ENCODE measurements at places on chromosomes 3 and 15. TPM values are rescaled to one million over a fixed set of nuclear protein-coding genes. Genes with fewer than 3 reads are reported as not detected.

- peaks cover 6% of the 10 kb centered on the region for H3K4me1 ChIP-seq
- no peak overlapping the region for H3K4me3 ChIP-seq
- H3K36me3 ChIP-seq = no peaks in the 10 kb centered on the region
- no peaks in the 10 kb centered on the region for H3K27me3 ChIP-seq
- H3K27ac ChIP-seq = no peak overlapping the region
These were observed 403.2 kb downstream of the PTPRG start for GRCh38 chr3:61964566-61964965.

DNA sequence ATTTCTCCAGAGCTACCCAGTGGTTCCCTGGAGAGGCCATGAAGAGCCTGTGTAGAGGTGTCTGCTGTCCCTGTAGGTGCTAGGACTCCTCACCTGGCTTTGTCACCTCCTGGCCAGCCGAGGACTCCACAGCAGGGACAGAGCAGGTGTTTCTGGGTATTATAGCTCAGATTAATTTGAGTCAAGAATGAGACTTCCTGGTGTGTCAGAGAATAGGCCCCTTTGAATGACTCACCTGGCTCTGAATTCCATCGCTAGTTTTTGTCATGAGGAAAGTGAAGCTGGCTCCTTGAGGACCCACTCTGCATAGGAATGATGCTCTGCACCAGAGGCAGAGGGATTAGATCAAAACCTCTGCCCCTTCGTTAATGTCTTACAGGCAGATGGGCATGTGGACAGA is 167.5 kb upstream of the TOPAZ1 start:
- H3K27ac ChIP-seq = no peak overlapping the region
- H3K4me3 ChIP-seq = no peak overlapping the region
- H3K4me1 ChIP-seq = no peaks in the 10 kb centered on the region
- peaks cover 7% of the 10 kb centered on the region for H3K27me3 ChIP-seq
- DNase-seq = no peak

DNA sequence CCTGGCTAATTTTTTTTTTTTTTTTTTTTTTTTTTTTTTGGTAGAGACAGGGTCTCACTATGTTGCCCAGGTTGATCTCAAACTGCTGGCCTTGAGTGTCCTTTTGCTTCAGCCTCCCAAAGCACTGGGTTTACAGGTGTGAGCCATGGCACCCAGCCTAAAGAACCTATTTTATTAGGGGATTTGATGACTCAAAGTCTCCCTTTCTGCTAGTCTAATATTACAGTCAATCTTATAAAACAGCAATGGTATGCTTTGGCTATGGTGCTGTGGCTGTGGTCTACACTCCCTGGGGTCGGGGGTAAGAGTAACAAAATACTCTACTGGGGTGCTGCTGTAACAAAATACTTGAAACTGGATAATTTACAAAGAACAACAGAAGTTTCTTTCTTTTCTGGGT is 44.8 kb downstream of the ZNF589 start:
- H3K36me3 ChIP-seq = peaks cover 25% of the 10 kb centered on the region
- no peak overlapping the region for H3K27ac ChIP-seq
- H3K27me3 ChIP-seq = no peaks in the 10 kb centered on the region
- no peaks in the 10 kb centered on the region for H3K4me1 ChIP-seq

GRCh38 chr3:133152056-133152455 is 113.9 kb downstream of the TMEM108 start:
- no peak overlapping the region for H3K4me3 ChIP-seq
- no peaks in the 10 kb centered on the region for H3K36me3 ChIP-seq
- peaks cover 9% of the 10 kb centered on the region for H3K4me1 ChIP-seq

GRCh38 chr3:64163019-64163754 is 62.1 kb downstream of the PRICKLE2 start:
- DNase-seq = no peak
- peaks cover 19% of the 10 kb centered on the region for H3K4me1 ChIP-seq
- H3K36me3 ChIP-seq = peaks cover 16% of the 10 kb centered on the region
- no peak overlapping the region for H3K4me3 ChIP-seq
- no peak overlapping the region for H3K27ac ChIP-seq

DNA sequence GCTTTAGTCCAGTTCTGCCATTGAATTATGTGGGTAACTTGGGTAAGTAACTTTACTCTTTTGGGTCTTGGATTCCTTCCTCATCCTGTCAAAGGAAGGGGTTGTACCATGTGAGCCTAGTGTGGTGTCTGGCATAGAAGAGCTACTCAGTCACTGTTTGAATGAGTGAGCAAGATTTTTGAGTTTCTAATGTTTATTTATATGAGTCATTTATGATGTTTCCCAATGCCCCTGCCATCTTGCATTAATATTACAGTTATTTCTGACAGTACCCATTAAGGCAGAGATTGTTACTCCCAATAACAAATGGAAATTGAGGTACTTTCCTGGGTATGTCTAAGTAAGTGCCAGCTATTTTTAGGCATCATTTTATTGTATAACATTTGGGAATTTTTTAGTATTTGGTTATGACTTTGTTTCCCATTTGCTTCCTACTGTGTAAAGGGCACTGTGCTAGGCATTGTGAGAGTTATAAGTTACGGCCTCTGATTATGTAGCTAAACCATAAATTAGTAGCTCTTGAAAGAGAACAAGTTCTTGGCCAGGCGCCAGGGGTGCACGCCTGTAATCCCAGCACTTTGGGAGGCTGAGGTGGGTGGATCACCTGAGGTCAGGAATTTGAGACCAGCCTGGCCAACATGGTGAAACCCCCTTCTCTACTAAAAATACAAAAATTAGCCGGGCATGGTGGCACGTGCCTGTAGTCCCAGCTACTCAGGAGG is 23.5 kb downstream of the NR1D2 start:
- peaks cover 4% of the 10 kb centered on the region for H3K36me3 ChIP-seq
- no peak overlapping the region for H3K27ac ChIP-seq
- no peaks in the 10 kb centered on the region for H3K27me3 ChIP-seq
- no peaks in the 10 kb centered on the region for H3K4me1 ChIP-seq
- H3K4me3 ChIP-seq = no peak overlapping the region

DNA sequence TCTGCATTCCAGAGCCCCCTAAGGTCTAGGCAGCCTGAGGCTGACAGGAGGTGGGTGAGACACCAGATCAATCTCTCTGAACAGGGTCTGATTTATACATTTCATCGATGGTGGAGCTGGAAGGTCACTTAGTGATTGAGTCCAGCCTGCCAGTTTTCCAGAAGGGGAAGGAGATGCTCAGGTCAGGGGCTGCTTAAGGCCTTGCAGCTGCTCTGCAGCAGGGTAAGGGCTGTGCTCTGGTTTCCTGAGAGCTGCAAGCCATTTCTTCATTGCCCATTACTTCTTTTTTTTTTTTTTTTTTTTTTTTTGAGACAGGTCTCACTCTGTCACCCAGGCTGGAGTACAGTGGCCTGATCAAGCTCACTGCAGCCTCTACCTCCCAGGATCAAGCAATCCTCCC is 10.7 kb downstream of the TADA3 start:
- H3K4me1 ChIP-seq = no peaks in the 10 kb centered on the region
- H3K4me3 ChIP-seq = no peak overlapping the region
- H3K27me3 ChIP-seq = no peaks in the 10 kb centered on the region
- peaks cover 9% of the 10 kb centered on the region for H3K36me3 ChIP-seq
- DNase-seq = no peak
- no peak overlapping the region for H3K27ac ChIP-seq

DNA sequence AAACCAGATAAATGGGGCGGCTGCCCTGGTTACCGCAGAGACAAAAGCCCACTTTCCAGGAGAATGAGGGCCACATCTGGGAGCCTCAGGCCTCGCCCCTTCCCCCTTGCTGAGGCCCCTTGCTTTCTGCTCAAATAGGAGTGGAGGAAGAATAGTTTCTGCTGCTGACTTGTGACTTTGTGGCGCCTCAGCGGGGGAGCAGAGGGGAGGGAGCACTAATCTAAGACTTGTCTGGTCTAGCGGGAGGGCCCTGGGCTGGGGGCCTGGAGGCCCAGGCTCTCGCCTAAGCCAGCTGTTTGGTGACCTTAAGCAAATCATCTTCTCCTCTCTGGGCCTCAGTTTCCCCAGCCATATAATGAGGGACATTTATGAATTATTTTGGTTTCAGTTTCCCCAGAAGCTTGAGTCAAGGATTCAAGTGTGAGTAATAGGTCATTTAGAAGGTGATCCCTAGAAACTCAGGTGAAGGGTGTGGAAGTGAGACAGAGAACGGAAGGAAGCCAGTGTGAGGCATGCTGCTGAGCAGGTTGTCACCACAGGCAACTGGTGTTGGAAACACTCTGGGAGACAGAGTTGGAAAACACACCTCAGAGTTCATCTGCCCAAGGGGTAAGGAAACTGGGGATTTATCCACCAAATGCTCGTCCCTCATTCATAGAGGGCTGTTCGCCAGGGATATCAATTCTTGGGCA is 25.9 kb upstream of the SMAD3 start:
- DNase-seq = peak; percentile 42
- H3K4me3 ChIP-seq = peak overlapping the region; percentile 56
- H3K36me3 ChIP-seq = no peaks in the 10 kb centered on the region
- H3K4me1 ChIP-seq = peaks cover 28% of the 10 kb centered on the region

Gene CLPX
- 42.0 TPM for total RNA-seq

Gene GOLGA6L10
- total RNA-seq = 3.6 TPM

Gene MAGEF1
- total RNA-seq = 80.3 TPM

Gene CNTN6
- total RNA-seq = 0.82 TPM

Gene HAPLN3
- 2.9 TPM for total RNA-seq

Gene SLC9C1
- 0.55 TPM for total RNA-seq

Gene KIF9
- total RNA-seq = 7.1 TPM

Gene P2RY14
- not detected for total RNA-seq

Gene CCR2
- not detected for total RNA-seq

Data from neural crest cell (in vitro differentiated cells).